ENCODE measurements at places on chromosomes 6 and 20.

DNA sequence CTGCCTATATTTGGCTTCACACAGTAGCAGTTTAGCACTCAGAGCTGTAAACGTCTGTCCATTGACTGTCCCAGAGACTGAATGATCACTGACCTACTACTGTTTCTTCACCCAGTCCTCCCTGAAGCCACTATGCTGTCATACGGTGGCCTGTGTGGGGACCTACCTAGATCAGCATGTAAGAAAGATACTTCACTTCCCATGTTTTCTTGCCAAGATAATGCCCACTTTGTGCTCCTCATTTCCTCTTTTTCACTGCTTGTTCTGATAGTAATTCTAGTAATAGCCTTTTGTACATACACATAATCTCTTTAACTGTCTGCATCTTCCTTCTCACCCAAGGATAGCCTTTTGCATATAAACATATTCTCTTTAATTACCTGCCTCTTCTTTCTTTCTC, 109.9 kb upstream of the TIAM2 start:
- DNase-seq: no peak

DNA sequence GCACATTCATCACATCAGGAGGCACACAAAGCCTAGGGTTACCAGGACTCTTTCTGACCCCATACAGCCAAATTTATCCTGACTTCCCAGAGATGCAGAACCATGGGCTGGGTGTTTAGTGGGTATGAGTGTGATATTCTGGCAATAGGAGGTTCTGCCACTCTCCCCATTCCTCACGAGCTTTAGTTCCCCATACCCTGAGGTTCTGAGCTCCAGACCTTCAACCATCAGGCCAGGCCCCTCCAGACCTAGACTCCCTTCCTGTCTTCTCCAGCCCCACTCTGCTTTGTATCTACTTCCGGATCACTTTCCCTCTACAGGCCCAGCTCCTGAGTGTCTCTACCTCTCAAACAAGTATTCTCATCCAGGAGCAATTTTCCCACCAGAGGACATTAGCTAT, 4.4 kb downstream of the HLA-F start:
- no peak for DNase-seq

- no peak for DNase-seq
Measured at GRCh38 chr6:5582762-5583161, 321.4 kb downstream of the FARS2 start.

- DNase-seq: peak; percentile 79
Measured at GRCh38 chr6:29976588-29977424, 34.5 kb downstream of the HLA-A start.

DNA sequence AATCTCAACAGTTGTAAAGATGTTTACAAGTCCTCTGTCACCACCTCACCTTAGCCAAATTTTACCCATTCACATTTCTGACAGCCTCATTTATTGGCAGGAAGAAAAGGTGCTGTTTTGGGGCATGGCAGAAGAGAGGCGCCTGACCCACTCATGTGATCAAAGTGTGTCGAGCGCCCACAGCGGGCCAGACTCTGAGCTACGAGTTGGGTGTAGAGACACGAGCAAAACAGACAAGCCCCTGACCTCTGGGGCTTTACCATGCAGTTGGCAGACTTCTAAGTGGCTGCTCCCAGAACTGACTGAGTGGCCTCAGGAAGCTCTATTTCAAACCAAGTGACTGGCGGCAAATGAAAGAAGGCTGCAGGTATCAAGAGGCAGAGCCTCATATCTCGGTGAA, 167.0 kb downstream of the SOBP start:
- DNase-seq: no peak

GRCh38 chr6:130749402-130749801, 77.8 kb upstream of the SMLR1 start:
- DNase-seq: peak; percentile 36

DNA sequence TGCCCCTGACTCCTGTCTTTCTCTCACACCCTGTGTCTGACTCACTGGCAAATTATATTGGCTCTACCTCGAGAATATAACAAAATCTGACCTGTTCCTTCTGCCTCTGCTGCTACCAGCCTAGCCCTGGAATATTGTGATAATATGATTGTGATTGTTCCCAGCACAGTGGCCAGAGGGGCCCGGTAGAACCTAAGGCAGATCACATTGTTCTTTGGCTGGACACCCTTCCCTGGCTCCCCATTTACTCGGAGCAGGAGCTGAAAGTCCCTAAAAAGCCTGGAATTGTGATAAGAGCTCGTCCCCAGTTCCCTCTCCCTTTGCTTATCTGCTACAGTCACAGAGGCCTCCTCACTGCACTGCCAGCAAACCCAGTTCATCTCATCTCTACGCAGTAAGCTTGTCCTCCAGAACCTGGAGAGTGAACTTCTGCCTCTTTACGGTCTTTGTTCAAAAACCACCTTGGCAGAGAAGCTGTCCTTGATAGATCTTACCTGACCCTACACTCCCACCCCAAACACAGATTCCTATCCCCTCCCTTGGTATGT, 21.8 kb downstream of the SERPINB6 start:
- no peak for DNase-seq

- DNase-seq: peak; percentile 87
Measured at GRCh38 chr20:31860390-31861134, 9.8 kb downstream of the DUSP15 start.

GRCh38 chr20:23003077-23003635, 32.0 kb upstream of the SSTR4 start:
- DNase-seq: no peak

Data from neural progenitor cell (in vitro differentiated cells).